ENCODE measurements at places on chromosomes 1 and 21.

GRCh38 chr1:53369761-53370160 lies 41.9 kb upstream of the LRP8 start:
- DNase-seq, result no peak

DNA sequence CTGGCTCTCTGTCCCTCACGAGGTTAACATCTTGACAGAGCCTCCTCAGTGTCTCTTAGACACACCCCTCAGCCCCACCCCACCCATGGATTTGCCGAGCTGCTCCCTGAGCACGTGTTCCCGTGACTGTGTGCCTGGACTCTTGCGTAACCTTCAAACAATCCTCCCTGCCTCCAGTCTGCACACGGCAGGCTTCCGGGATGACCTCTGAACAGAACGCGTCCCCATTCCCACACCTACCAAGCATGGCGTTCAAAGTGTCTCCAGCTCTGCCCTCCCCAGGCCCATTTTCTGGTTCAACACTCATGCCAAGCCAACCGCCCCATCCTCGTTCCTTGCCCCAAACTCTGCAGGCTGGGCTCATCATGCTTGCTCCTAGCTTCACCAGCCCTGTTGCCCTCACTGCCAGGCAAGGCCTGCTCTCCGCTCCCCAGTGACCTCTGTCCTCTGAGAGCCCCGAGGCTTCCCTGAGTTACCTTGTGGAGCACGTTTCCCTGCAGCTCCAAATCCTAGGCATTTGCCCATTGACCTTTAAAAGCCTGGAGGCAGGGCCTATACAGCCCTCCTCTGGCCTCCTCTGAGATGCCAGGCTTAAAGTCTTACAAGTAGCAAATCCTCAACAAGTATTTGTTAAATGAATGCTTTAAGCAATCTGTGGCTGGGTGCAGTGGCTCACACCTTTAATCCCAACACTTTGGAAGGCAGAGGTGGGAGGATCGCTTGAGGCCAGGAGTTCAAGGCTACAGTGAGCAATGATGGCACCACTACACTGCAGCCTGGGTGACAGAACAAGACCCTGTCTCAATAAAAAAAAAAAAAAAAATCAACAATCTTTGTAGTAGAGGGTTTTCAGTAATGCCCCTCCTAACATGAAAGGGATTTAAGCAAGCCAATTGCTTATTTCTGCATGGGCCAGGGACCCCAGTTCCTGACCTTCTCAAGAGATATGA lies 5.0 kb downstream of the AGT start:
- no peak for DNase-seq

GRCh38 chr1:238489006-238489405 lies 598.3 kb upstream of the ZP4 start:
- no peak for DNase-seq

DNA sequence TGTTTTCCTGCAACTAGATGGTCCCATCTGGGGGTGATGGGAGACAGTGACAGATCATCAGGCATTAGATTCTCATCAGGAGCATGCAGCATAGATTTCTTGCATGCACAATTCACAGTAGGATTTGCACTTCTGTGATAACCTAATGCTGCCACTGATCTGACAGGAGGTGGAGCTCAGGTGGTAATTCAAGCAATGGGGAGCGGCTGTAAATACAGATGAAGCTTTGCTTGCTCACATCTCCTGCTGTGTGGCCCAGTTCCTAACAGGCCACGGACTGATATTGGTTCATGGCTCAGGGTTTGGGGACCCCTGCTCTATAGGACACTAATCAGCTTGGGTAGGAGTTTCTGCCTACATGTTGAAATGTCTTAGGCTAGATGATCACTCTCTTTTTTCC lies 320.0 kb downstream of the PRDM2 start:
- no peak for DNase-seq

GRCh38 chr21:46325073-46325912 lies 1.3 kb downstream of the PCNT start:
- no peak for DNase-seq

Measured in stimulated activated CD8-positive, alpha-beta memory T cell treated with anti-CD3 and anti-CD28 coated beads, Interleukin-4, amount 100 ng/mL, for 4 hours (primary cell).